ENCODE measurements at places on chromosomes 3 and 15.

DNA sequence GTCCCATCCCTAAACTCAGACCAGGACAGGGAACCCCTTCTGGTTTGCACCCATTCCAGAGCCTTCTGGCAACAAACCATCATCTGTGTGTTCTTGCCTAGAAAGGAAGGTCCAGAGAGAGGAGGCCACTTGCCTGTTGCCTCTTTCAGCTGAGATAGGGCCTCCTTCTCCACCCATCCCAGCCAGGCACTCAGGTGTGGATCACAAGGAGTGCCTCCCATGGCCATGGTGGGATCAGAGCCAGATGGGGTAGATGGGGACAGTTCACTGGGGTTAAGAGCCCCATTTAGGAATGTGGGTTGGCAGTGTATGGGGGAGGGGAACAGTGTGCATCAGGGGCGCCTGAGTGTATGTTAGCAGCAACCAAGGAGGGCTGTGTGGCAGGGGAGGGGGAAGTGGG, 8.9 kb upstream of the CTDSPL start:
- no peak for DNase-seq

DNA sequence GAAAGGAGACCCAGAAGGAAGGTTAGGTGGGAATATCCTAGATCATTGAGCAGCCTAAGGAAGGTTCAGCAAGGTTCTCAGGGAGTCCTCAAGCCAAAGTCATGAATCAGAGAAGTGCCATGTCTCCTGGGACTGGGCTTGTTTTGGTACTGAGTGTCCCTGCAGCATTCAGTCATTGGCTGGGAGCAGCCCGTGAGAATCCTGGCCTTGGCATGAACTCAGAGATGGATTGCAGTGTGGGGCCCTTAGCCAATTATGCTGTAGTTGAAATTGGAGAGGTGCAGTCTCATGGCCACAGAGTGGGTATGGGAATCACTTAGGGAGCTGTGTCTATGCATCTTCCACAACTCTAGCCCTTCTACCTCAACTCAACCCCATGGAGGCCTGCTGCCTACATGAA, 17.0 kb upstream of the PPM1L start:
- DNase-seq, result peak; percentile 42

DNA sequence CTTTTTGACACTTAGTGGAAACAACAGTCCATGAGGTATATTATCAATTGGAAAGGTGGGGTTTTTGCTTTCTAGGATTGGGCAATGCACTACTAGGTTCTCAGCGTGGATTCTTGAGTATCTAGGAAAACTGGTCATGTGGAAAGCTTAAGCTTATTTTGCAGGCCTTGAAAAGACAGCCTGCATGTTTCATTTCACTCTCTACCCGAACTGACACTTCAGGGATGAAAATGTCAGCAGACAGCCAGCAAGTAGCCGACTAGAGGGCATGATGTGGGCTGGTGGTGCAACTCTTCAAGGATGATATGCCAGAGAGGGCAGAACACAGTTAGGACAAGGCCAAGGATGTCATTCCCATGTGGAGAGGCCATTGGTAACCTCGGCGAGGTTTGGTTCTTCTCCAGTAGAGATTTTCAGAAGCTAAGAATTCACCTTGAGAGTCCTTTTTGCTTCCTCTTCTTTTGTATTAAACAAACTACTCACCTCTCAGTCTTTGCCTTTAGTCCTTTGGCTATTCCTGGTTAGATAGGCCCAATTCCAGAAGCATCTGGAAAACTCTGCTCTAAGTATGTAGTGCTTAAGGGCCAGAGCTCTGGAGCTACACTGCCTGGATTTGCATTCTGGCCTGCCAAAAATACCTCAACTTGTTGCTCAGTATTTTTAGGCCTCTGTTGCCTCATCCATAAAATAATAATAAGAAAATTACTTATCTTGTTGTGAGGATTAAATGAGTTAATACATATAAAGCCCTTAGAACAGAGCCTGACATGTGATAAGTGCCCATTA, 17.9 kb downstream of the LPP start:
- no peak for DNase-seq

GRCh38 chr3:46080124-46080968, 53.1 kb upstream of the XCR1 start:
- peak; percentile 56 for DNase-seq

- DNase-seq, result peak; percentile 53
These were observed 27.3 kb upstream of the TMCO5A start for GRCh38 chr15:37907136-37907535.

DNA sequence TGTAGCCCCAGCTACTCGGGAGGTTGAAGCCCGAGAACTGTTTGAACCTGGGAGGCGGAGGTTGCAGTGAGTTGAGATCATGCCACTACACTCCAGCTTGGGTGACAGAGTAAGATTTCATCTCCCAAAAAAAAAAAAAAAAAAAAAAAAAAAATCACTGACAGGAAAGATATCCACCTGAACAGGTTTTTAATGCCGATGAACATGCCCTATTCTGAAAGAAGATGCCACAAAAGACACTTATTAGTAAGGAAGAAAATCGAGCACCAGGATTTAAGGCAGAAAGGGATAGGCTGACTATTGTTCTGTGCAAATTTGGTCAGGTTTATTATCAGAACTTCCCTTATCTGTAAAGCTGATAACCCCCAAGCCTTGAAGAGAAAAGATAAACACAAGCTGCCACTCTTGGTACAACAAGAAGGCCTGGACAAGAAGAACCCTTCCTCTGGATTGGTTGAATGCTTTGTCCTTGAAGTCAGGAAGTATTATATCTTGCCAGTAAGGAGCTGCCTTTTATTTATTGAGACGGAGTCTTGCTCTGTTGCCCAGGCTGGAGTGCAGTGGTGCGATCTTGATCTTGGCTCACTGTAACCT, 2.7 kb upstream of the PARP16 start:
- no peak for DNase-seq

- peak; percentile 19 for DNase-seq
These were observed 25.9 kb upstream of the UACA start for GRCh38 chr15:70789213-70789612.

DNA sequence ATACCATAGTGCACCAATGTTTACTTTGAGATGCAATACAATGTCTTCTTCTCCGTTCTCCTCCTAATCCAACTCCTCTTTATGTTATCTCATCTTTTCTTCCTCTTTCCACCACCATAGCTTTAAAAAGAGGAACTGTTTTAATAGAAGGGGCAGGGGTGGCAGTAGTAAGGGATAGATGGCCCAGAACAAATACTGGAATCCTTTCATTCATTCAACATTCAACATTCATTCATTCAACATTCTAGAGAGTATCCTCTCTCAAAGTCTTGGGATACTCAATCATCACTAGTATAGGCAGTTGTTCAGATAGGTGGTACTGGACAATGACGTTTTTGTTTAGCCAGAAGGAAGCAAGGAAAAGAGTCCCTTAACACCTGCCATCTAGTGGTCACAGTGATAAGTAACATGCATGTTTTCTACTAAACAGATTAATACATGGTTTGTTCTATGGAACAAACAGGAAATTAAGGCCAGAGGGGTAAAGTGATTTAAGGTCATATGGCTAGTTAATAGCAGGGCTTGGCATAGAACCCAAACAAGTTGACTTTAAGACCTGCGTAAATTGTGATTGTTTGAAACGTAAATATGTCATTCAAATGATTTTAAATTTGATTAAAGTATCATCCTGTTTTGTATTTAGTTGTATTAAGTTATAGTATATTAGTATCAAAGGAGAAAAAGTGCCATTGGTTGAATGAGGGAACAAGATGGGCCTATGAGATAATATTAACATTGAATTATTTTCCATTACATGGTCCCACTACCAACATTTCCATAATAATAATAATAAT, 26.9 kb upstream of the EHHADH start:
- peak; percentile 68 for DNase-seq

- DNase-seq, result no peak
These were observed 44.5 kb downstream of the POC1A start for GRCh38 chr3:52109611-52110301.

DNA sequence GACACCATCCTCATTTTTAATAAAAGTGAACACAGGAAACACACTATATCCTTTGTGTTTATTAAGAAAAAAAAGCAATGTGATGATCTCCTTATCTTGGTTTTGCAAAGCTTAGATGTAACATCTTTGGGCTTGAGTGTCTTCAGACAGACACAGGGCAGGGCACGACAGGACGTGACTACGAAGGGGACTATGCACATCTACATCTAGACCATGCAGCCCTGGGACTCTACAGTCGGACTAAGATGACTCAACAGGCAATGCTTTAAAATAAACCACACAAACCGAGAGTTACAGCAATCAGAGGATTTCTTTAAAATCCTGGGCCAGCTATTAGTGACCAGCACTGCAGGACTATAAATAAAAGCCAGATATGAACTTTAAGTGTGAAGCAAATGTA, 22.8 kb upstream of the TM2D3 start:
- peak; percentile 98 for DNase-seq

DNA sequence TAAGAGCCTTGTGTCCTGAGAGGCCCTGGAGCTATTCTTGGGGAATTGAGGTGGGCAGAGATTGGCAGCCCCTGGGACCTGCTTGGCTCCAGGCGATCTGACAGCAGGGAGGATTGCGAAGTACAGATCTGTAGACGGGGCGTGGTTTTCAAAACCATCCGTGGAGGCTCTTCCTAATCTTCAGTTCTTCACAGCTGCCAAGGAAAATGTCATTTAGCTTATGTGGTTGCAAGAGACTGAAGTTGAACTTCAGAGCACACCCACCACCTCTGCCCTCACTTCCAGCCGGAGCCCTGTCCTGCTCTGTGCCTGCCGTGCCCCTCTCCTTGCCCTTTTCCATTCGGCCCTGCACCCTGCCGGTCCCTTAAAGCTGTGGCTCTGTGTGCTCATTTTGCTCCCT, 12.9 kb downstream of the NISCH start:
- peak; percentile 60 for DNase-seq

DNA sequence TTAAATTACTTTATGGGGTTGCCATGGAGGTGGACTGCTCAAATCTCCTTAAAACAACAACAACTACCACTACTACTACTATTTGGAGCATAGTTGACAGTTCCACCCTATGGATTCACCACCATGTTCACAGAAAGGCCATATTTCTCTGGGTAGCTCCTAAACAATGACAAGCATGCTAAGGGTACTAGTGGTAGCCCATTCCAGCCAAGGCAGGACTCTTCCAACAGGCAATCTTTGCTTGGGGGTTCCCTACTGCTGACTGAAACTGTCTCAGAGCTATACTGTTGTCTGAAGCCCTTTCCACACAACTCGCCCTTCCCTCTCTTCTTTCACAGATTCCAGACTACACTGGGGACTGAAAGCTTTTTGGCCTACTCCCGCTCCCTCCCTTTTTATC, 68.9 kb downstream of the CYP19A1 start:
- DNase-seq, result no peak

- DNase-seq, result no peak
These were observed 498.2 kb downstream of the PYDC2 start for GRCh38 chr3:191958980-191959671.

DNA sequence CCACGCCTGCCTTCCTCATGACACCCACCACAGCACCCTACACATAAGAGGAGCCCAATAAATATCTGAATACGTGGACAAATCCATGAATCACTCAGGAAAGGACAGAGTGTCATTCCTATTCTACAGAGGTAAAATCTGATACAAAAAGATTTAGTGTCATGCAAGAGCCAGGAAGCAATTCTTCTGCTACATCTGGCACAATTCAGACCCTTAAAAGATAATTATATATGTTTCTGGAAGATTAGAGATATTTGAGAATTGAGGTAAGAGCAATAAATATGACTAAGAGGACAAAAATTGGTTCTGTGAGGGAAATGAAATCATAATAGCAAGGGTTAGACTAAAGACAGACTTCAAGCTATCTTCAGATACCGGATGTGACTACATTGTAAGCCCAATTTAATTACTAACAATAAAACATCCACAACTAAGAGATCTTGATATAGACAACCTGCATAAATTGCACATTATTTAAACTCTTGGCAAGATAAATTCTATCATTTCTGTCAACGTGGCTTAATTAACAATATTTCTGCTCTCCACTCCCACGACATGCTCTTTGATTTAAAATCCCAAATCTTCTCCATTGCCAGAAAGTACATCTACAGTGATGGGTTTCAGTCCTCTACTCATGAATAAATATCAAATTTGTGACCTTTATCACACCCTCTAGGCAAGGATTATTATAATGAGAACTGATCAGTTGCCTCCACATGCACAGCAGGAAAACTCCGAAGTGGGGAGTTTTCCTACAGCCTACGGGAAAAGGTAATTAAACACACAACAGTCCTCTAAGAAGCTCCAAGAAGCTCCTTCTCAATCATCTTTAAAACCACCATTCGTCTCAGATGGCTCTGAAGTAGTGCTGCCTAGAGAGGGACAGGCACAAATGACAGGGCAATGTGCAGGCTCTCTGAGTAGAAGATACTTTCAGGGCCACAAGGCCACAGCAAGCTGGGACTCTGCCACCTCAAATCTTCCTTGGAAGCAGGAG, 32.6 kb downstream of the MB21D2 start:
- DNase-seq, result peak; percentile 89

DNA sequence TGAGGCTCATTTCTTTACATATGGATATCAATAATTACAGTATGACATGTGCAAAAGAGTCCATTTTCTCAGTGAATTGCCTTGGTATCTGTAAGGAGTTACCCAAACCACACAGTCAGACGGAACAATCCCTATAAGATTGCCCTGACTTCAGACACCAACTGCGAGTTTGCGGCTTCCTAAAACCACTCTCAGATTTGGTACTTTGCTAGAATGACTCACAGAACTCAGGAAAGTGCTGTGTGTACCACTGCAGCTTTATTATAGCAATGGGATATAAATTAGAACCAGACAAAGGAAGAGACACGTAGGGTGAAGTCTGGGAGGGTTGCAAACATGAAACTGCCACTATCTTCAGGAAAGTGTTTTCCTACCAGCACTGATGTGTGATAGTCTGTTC, 45.8 kb upstream of the ATP13A3 start:
- DNase-seq, result peak; percentile 86

DNA sequence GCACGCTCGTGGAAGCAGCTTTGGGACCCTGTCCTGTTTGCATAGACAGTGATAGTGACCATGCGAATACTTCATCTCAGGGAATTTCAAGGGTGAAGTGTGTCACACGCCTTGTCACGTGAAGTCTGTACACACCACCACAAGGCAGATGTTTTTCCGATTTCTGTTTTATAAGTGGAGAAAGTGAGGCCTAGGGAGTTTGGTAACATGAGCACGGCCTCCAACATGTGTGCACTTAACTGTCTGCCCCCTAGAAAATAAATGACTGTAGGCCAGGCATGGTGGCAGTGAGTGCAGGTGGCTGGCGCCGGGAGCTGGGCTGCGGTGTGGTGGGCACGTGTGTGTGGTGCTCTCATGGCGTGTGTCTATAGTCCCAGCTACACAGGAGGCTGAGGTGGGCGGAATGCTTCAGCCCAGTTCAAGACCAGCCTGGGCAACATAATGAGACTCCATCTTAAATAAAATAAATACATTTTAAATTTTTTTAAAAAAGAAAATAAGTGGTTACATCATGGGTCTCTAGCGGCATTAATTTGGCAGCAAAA, 42.0 kb downstream of the WHAMM start:
- DNase-seq, result no peak

DNA sequence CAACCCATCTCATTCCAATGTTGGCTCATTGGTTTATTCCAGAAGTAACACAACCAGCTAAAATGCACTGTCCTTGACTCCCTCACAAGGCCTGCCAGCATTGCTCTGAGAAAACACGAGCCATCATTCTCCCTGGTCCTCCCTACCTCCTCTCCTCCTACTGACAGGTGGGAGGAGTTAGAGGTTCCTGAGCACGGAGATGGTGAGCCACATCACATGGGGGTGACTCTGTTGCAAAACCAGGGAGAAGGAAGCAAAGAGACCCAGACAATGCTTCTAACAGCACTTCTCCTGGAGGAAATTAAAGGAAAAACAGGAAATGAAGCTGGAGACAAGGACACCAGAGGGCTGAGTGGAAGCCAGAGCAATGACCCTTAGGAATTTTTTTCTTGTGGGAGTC, 667.4 kb downstream of the NTRK3 start:
- DNase-seq, result no peak

Measured in EH (cell line).